ENCODE measurements at places on chromosomes 5 and 9.

- DNase-seq: no peak
Measured at GRCh38 chr9:81259896-81260295, 429.5 kb downstream of the TLE1 start.

DNA sequence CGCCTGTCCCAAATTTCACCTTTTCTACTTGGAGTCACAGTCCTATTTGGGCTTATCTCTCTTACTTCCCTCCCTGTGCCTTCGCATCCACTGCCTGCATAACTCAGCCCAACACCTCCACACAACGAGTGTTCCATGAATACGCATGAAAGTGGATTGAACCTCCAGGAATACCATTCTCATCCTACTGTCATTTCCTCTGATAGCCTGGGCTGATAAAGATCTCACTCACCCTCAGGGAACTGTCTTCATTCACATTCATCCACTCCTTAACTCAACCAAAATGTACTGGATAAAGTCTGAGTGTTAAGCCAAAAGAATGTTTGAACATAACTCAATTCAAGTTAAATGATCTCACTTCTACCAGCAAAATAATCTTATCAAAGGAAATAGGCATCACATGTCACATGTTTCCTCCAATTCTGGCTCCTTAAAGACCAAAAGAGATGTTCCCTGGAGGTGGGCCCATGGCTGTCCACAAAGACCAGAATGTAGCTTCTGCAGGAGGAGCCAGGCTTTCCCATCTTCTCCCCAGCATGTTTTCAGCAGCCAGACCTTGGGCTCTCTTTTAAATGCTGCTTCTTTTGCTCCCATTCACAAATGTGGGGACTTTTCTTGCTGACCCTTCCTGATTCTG lies 28.4 kb upstream of the TRIO start:
- no peak for DNase-seq

DNA sequence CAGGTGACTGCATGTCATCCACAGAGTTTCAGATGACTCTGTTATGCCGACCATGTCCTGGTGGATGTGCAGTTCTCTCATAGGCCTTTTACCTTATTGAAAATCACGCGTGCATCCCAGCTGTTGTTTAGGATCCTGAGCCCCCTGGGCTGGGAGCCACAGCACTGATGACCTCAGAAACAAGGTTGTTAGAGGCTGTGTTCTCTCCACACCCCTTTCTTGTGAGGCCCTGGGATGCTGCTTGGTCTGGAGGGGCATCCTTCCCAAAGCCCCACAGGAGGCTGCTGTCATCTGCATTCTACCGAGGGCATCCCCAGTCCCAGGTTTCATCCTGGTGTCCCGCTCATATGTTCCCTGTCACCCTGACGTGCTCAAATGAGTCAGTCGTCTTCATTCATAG lies 76.5 kb upstream of the IRX4 start:
- no peak for DNase-seq

- DNase-seq: no peak
Measured at GRCh38 chr9:21144603-21145002, 3.0 kb upstream of the IFNW1 start.

- no peak for DNase-seq
Measured at GRCh38 chr9:126454215-126454614, 127.6 kb downstream of the MVB12B start.

Data from stimulated activated CD4-positive, alpha-beta T cell treated with anti-CD3 and anti-CD28 coated beads, Interleukin-1b, Interleukin-23, amount 100 ng/mL, for 24 hours (primary cell).